ENCODE measurements at places on chromosomes 11 and 22. TPM values are rescaled to one million over a fixed set of nuclear protein-coding genes. Genes with fewer than 3 reads are reported as not detected.

DNA sequence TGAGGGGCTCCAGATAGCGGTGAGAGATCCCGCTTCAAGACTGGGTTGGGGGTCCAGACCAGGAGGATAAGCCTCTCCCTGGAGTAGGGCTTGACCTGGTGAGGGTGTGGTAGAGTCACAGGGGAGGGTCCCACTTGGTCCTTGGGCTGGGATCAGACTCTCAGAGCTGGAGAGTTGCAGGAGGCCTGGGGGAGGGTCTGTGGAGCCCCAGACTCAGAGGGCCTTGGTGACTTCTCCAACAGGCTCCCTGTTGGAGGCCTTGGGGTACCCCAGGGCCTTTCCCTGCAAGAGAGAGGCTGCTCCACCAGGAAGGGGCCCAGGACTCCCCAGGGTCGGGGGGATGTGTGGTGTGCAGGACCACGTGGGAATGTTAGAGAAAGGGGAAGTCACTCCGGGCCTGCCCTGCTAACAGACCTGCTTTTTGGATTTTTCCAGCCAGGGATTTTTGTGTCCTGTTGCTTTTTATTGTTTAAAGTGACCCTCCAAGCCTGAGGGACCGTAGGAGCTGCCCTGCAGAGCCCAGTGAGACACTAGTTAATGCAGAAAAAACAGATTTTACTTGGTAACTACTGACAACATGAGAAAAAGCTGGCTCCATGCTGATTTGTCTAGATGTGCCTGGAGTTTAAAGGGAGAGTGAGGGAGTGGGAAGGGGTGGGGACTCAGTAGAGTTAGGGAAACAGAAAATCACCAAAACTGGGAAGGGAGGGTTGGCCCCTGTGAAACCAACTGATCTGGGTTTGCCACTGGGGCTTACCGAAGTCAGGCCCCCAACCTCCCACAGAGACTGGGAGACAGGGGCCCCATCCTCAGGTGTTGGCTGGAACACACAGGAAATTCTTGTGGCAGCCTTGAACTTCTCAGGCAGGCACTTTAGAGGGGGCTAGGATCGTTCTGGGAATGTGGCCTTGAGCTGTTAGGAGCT lies 801 bp upstream of the TXNRD2 start:
- DNase-seq, result peak; percentile 18

DNA sequence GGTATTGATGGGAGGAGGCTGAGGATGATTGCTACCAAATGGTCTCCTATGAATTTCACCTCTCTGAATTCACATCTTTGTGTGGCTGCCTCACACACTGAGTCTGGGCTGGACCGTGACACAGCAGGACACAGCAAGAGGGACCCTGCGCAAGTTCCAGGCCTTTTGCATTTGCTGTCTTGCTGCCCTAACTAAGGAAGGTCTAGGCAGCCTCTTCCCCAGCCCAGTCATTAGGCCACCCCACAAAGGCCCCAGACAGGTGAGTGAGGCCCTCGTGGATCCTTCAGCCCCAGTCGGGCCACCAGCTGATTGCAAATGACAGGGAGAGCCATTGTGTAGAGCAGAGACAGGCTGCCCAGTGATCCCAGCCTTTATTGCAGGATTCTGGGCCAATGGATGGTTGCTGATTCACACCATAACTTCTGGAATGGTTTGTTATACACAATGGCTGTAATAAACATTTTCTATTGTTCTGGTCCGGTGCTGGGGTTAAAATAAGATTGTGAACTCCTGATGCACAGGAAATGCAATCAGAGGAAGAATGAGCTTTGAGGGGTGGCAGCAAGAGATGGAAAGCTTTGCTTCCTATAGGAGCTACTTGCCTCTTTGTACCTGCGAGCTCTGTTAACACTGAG lies 28.5 kb upstream of the CSNK2A3 start:
- DNase-seq, result no peak

The PKP3 gene
- 50.5 TPM for polyA plus RNA-seq

DNA sequence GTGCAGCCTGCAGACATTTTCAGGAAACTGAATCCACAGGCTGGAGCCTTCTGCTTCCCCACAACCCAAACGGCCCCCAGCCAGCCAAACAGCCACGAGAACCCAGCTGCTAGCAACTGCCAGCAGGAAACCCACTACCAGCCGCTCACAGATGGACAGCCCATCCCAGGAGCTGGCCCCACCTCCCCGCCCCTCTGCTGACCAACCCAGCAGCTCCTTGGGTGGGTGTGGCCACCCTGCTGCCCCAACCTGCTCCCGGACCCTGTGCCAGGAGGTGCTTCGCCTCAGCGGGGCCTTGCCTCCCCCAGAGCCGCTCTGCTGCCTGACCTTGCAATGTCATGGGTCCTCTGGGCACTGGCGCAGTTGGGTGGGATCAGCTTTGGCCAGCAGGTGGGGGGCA lies 8.2 kb upstream of the CCDC188 start:
- no peak for DNase-seq

DNA sequence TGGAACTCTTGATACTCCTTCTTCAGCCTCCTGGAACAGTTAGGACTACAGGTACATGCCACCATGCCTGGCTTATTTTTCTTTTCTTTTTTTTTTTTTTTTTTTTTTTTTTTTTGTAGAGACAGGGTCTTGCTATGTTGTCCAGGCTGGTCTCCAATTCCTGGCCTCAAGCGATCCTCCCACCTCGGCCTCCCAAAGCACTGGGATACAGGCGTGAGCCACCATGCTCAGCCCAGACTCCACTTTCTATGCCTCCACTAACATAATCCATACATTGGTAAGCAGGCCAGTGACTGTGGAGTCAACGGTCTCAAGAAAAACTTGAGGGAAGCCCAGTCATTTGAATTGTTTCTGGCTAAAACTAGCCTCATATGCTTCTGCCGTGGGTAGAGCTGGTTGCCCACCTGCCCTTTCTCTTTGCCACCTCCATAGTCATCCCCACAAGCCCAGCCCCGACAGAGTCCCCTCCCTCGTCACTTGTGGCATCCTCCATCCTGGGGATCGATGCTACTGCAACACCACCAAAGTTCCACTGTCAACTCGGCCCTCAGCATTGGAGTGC lies 2.4 kb downstream of the SCN2B start:
- DNase-seq, result no peak

DNA sequence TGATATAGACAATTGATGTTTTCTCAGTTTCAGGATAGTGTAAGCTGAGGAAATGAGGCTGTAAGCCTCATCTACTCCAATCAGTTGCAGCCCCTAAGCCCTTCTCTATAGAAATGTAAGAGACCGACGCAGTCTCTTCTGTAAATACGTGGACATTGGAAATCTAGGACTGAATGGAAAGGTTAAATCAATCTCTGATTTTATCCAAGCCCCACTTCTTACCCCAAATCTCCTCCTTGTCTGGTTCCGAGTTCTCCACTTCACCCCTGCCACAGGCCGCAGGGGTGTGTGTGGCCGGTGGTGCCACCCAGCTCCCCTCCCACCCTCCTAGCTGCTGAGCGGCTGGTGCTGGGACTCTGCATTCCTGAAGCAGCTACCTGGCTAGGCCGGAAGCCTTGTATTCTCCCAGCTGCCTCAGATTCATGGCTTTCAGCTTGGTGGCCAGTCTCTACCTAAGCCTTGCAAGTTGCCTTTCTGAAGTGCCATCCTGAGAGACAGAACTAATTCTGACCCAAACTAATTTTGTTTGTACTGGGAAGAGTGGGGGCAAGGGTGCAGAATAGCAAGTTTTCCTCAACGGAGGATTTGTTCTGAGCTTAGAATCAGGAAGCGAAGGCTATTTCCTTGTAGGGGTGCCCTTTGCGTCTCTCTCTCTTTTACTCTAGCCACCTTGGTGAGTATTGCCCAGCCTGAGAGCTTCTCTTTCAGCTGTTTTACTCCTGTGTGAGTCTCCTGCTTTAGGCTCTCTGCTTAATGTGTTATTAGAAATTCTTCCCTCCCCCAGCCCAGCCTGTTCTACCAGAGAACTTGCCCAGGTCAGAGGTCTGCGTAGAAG lies 749 bp downstream of the VWA5A start:
- DNase-seq, result peak; percentile 55

The SHISAL1 gene
- 0.87 TPM for polyA plus RNA-seq

DNA sequence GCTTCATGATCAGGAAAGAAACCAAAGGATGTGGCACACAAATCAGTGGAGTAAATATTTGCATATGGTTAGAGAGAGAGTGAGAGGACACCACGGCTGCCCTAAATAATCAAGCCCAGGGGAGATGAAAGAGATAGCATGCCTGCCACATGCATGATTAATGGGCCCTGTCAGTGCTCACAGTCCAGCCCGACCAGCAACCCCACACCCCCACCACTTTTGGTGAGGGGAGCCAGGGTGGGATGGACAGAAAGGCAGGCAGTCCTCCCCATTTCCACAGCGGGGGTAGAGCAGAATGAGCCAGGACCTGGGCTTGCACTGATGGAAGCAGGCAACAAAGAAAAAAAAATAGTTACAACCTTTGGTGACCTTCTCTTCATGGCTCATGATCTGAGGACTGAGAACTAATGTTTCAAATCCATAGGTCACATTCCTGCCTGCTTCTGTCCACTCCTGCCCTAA lies 545.0 kb downstream of the ETS1 start:
- DNase-seq, result no peak

Data from pancreas (tissue), 10 donors.